ENCODE measurements at places on chromosomes 16 and 17.

DNA sequence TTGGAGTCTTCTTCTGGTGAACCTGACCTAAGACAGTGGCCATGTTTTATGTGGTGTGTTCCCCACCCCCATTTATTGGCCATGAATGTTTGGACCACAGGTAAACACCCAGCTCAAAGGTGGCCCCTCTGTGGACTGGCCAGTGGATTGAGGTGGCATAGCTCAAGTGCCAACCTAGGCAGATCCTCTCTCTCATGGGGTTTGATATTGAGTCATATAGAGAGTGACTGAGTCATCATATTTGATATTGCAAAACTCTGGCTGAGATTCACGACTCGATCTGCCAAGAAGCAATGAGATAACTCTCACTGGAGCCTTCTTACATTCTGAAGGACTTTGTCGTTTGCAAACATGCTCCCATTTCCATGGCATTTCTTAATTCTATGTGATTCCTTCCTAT is 10.5 kb upstream of the TEKT3 start:
- peak; percentile 87 for DNase-seq

- DNase-seq, result peak; percentile 74
These were observed 25.7 kb downstream of the CHD9 start for GRCh38 chr16:53080345-53081031.

GRCh38 chr17:58568044-58568799 is 53.8 kb upstream of the MTMR4 start:
- DNase-seq, result no peak

- no peak for DNase-seq
These were observed 28.2 kb upstream of the TNFRSF13B start for GRCh38 chr17:16999931-17000625.

DNA sequence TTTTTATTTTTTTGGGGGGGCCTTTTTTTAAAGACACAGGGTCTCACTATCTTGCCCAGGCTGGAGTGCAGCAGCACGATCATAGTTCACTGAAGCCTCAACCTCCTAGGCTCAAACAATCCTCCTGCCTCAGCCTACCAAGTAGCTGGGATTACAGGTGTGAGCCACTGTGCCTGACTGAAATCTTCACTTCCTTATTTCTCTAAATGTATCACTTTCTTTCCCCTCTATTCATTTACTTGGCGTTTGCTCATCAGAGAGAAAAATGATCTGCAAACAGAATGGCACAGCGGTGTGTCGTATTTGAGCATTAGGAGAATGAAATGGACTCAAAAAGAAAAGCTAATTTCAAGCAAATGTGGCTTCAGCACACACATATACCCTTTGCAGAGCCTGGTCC is 44.3 kb upstream of the CDH5 start:
- DNase-seq, result no peak

- DNase-seq, result no peak
These were observed 463 bp downstream of the TOP2A start for GRCh38 chr17:40417258-40417608.

GRCh38 chr16:27690608-27691007 is 140.7 kb downstream of the KATNIP start:
- no peak for DNase-seq

DNA sequence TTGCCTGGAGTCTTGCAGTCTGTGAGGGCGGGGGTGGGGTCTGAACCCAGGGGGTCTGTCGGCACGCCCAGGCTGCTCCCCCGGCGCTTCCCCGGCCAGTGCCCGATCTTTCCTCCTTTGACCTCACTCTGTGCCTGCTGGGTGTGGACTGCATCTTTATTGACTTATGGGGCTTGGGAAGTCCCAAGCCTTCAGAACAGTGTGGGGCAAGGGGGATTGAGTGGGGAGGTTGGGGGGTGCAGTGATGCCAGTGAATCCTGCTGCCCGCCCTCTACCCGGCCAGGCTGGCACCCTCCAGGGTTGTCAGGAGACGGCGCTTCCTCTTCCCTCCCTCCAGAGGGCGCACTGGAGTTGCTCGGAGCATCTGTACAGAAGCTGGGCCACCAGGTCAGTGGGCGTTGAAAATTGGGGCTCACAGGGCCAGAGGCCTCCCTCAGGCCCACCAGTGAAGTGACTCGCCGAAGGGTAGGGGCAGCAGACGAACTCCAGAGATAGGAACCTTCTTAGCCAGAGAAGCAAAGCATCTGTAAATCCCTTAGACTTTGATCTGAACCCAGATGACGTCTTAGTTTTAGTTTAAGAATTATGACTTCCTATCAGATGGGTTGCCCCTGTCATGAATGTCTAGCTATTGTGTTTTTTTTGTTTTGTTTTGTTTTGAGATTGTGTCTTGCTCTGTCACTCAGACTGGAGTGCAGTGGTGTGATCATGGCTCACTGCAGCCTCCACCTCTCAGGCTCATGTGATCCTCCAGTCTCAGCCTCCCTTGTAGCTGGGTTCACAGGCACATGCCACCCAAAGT is 184.8 kb upstream of the CIBAR2 start:
- no peak for DNase-seq

DNA sequence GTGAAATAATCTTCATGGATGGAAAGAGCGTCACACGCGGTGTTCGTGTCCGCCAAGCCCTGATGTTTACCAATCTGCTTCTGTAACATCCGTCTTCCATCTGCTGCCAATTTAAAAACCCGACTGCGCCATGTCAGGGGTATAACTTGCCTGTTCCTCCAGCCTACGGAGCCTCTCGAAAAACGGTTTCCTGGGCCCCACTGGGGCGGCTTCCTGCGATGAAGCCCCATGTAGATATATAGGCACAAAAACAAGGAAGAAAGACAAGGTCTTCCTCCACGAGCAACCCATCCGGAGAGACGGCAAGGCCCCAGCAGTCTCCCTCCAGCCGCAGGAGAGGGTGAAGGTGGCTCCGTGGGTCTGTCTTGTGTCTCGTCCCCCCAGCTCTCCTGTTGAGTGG is at the start of gene PTX4:
TSS of gene PTX4 (minus strand) at position 326 of the 400 bp plus-strand sequence. CDS start at position 291, 35 bp downstream.
- no peak for DNase-seq

DNA sequence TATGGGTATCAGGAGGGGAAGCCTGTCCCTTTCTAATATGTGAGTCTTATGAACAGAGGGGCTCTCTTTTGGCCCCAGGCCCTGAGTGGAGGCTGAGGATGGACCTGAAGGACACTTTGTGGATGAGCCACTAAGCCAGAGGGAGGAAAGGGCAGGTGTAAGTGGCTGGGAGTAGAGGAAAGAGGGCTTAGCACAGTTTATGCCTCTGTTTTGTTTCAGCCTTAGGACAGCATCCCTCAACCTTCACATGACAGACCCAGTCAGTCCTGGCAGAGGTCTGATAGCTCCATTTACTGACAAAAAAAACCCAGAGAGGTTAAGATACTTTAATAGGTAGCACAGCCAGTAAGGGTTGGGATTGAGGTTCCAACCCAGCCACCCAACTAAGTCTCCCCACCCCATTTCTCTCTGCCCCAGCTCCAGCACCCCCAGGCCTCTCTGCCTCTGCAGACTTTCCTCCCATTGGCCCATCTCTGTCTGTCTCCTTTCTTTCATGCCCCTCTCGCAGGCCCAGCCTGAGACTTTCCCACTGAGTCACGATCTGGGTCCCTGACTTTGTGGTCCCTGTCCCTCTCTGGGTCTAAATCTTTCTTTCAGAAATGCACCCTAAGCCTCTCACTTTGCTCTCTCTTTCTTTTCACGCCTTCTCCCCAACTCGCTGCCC is 4.7 kb upstream of the TBX21 start:
- DNase-seq, result no peak

DNA sequence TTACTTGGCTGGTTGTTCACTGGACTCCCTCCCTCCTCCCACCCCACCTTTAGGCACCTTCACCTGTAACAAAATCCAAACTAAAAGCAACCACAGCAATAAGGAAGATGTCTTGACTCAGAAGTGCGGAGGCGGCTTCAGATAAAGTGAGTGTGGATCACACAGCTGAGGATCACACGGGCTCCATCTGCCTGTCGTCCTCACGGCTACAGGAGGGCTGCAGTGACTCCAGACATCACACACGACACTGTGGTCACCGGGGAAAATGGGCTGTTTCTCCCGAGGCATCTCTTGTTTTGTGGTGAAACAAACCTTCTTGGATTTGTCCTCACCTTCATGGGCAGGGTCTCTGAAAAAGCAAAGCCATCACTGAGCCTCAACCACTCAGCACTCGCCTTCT is 7.9 kb upstream of the ACSF3 start:
- no peak for DNase-seq

DNA sequence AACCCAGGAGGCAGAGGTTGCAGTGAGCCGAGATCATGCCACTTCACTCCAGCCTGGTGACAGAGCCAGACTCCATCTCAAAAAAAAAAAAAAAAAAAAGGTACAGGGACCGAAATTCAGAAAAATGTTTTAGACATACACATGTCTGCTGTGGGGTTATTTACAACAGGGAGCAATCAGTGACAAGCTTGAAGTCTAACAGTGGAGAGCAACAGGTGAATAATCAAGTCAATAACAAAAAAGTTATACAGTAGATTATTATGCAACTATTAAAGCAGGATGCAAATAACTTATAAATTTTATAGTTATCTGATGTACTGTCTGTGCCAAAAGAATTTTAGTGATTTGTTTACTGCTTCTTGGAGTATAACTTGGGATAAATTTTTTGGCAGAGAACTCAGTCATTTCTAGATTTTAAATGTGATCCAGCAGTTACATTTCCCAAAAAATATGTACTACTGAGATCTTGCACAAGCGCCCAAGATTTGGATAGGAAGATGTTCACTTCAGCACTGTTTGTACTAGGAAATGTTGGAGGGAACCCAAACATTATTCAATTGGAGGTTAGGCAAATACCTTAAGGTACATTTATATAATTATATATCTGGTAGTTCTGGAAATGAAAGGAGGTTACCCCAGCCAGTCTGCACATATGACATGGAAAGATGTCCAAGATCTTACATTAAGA is 34.1 kb downstream of the EEF2K start:
- DNase-seq, result no peak

GRCh38 chr16:72890587-72890986 is 157.3 kb downstream of the ZFHX3 start:
- DNase-seq, result no peak

- DNase-seq, result no peak
These were observed 13.3 kb upstream of the RFWD3 start for GRCh38 chr16:74679983-74680382.

DNA sequence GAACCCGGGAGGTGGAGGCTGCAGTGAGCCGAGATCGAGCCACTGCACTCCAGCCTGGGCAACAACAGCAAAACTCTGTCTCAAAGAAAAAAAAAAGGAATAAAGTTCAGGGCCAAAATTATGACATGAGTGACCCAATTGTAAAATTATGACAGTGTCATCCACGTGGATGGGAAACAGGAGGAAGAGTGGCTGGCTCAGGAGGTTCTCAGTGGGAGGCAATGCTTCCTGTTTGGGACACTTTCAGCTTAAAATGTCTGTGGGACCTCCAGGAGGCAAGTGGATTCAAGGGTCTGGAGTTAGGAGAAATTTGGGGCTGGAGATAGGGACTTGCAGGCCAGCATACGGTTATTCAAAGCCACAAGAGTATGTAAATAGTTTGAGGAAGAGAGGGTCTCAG is 8.0 kb upstream of the STX4 start:
- no peak for DNase-seq

- DNase-seq, result no peak
These were observed 3.9 kb upstream of the EXOC7 start for GRCh38 chr17:76107509-76107908.

- no peak for DNase-seq
These were observed 23.5 kb downstream of the GNPTG start for GRCh38 chr16:1375298-1375640.

- DNase-seq, result no peak
These were observed 33.6 kb upstream of the CPPED1 start for GRCh38 chr16:12837291-12837690.

DNA sequence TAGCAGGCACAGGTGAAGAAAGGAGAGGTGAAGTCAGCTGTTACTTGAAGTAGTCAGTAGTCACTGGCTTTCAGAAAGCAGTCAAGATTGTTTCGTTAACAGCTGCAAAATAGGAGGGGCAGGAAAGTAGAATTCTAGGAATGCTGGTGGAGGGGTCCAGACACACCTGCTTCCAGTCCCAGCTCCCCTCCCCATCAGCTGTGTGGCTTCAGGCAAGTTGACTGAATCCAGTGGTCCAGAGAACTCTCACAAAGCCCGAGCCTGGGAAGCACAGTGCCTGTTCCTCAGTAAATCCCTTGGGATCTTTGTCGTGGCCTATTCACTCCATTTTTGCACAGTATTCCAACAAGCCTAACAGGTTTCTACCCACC is 4.6 kb upstream of the SOCS1 start:
- DNase-seq, result no peak

DNA sequence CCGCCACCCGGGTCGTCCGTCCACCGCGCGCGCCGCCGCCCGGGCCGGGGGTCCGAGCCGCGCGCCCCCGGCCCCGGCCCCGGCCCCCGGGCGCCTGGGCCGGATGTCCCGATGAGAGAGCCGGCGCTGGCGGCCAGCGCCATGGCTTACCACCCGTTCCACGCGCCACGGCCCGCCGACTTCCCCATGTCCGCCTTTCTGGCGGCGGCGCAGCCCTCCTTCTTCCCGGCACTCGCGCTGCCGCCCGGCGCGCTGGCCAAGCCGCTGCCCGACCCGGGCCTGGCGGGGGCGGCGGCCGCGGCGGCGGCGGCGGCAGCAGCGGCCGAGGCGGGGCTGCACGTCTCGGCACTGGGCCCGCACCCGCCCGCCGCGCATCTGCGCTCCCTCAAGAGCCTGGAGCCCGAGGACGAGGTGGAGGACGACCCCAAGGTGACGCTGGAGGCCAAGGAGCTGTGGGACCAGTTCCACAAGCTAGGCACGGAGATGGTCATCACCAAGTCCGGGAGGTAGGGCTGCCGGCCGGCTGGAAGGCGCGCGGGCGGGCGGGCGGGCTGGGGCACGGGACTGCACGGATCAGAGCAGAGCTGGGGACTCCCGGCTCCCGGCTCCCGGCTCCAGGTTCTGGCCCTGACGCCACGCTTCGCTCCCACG is 548 bp downstream of the TBX2 start:
- no peak for DNase-seq

DNA sequence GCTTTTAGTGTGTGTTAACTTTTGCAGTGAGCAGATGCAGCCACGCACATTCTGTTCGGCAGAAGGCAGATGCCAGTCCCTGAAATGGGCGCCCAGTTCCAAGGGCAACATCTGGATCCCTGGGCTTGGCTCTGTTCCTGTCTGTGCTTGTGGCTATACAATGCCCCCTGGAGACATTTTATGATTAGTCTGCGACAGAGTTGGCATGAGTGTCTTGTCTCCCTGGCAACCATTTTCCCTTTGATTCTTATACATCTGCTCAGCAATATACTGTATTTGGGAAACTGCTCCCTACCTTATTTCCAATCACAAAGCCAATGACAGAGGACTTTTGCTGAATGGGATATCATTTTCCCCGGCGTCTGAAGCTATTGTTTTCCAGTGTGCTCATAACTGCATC is 1629.5 kb upstream of the GOT2 start:
- DNase-seq, result no peak
